ENCODE measurements at places on chromosomes 6 and 20.

DNA sequence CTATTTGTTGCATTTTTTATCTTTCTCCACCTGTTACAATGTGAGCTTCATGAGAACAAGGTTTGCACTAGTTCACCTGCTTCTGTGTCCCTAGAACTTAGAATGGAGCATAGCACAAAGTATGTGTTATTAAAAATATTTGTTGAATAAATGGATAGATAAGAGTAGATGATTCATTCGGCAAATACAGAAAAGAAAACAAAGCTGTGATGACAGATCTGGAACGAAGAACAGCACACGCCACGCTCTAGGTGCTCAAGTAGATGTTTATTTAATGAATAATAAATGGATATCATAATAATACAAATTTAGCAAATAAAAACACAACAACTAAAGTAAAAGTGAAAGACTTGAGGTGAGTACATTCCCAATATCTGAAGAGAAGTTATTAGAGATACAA lies 273.1 kb downstream of the HAO1 start:
- DNase-seq: no peak

GRCh38 chr6:42788671-42789070 lies 6.8 kb downstream of the BICRAL start:
- DNase-seq: no peak

DNA sequence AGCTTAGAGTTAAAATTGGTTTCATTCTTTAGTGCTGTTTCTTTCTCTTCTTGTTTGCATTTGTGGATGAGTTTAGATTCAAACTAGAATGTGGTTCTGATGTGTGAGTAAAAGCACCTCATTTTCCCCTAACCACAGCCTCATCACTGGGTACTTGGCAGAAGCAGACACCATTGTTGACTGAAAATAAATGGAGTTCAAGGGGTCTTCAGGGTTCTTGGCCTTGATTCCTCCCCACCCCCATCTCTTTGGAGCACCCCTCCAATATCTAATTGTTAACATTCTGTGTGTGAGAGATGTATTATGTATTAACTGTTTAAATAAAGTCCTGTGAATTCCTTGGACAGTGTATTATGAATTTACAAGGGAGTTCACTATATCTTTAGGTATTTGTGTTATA lies 59.6 kb downstream of the JARID2 start:
- no peak for DNase-seq

DNA sequence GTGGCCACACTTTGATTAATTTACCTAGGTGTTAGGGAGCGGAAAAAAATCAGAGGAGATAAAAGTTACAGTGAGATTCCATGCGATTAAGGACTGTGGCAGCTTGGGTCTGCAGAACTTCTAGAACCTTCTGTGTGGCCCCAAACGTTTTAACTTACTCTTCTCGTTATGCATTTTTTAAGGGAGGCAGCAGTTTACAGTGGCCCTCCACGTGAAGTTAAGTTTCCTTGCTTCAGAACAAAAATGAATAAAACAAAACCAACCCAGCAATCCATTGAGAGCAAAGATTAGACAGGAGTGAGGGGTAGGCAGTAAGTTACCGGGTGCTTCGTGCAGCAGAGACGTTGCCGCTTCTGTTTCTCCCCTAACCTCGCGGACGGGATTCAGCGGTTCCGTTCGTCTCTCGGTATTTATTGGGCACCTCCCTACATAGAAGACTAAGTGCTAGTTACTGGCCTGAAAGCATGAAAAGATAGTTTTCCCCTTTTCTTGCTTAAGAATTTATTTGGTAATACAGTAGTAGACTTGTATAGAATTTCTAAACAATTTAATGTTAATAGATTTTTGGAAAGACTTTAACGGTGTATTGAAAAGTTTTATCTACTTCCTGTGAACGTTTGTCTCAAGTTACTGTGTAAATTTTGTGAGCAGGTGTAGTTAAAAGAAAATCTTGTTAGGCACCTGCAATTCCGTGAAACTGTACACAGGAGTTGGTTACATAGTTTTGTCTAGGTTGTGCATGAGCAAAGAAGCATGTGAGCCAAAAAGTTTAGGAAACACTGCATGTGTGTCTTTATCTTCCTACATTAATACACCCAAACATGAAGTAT lies 1.1 kb downstream of the BAG2 start:
- DNase-seq: peak; percentile 29

DNA sequence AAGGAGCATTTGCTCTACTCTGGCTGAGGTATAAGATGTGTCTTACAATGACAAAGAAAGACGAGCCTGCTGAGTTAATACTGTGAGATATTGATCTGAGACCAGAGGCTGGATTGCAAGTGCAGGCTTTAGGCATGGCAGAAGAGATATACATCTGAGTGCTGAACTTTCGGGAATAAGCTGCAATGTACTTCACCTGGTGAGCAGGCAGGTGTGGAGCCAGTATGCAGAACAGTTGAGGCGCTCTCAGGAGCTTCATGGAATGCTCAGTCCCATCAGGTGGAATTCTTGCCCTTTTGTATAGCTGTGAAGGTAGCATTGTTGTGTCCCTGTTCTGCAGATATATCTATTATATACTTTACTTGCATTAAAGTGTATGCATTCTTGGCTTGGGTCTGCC lies 179.3 kb upstream of the RIMS1 start:
- DNase-seq: no peak

- DNase-seq: no peak
Observed at GRCh38 chr6:52415917-52416628, 4.1 kb upstream of the EFHC1 start.

DNA sequence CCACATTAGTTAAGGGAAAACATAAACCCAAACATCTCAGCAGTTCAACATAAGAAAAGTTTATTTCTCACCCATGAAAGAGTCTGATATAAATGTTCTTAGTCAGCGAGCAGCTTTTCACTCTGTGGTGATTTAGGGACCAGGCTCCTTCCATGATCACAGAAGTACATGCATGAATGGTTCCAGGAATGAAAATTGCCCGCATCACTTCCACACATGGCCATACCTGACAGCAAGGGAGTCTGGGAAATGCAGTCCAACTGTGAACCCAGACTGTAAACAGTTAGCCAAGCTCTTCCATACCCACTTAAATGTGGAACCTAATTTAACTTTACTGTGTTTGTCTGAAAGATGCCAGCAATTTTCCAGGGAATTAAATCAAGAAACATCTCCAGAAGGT lies 353.9 kb downstream of the HACE1 start:
- no peak for DNase-seq

GRCh38 chr20:47574616-47575364 lies 73.1 kb downstream of the NCOA3 start:
- no peak for DNase-seq

DNA sequence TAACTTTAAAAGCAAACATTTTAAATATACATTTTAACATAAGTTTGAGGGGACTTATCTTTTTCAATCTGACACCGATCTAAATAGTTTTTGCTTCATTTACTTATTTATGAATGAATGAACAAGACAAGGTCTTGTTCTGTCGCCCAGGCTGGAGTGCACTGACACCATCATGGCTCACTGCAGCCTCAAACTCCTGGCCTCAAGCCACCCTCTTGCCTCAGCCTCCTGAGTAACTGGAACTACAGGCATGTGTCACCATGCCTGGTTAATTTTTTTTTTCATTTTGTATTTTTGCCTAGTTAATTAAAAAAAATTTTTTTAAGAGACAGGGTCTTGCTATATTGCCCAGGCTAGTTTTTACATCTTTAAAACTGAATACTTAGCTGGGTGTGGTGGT lies 25.4 kb downstream of the FBXO9 start:
- DNase-seq: no peak

DNA sequence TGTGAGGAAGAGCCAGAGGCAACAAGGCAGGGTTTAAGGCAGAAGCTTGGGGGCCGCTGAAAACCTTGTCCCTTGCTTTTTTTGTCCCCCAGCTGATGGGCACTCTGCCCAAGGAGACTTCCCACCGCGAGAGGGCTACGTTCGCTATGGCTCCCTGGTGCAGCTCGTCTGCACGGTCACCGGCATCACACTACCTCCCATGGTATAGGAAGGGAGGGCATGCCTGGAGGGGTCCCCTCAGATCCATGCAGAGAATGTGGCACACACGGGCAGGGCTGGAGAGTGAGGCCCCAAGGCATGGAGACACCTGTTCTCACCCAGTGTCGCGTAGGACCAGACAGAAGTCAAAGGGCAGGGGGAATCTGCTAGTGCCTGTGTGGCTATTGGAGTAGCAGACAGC lies 5.8 kb upstream of the MATN4 start:
- DNase-seq: no peak

- DNase-seq: no peak
Observed at GRCh38 chr20:47711046-47711752, 74.1 kb downstream of the SULF2 start.
